Chondrocyte (in vitro differentiated cells): ENCODE measurements at places on chromosomes 12 and 14.
A peak's percentile ranks its signal among the peaks of the same experiment; 100 is the strongest.

DNA sequence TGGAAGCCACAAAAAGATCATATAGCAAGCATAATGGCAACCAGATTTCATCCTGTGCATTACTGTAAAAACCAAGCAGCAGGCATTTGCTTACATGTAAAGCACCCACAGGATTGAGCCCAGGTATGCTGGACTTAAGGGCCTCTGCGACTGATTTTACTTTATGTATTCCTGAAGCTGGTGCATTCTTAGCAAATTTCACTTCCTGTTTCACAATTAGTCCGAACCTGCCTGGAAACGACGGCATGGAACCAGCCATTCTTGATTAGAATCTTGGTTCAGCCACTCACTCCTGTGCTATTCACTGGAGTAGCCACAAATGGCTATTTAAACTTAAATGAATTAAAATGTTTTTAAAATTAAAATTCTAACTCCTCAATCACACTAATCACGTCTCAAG lies 239.2 kb downstream of the NUAK1 start:
- H3K36me3 ChIP-seq, result no peaks in the 10 kb centered on the region
- H3K27me3 ChIP-seq, result no peaks in the 10 kb centered on the region
- peaks cover 6% of the 10 kb centered on the region for H3K4me1 ChIP-seq
- no peak overlapping the region for H3K27ac ChIP-seq

DNA sequence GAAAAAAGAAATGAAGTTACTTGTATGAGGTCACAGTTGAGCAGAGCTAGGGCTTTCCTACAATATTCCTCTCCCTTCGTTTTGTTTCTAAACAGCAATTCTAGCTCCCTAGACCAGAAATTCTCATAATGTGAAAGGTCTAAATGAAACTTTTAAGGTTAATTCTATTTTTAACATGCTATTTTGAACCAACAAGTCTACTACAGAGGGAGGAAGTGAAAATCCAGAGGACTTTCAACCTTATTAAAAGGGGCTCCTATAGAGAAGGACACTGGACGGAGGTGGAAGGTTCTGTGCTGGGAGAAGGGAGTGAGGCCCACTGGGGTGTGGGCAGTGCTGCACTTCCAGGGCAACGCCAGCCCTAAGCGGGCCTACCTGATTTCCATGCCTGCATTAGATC lies 13.4 kb downstream of the GSG1 start:
- H3K36me3 ChIP-seq, result peaks cover under 1% of the 10 kb centered on the region
- no peaks in the 10 kb centered on the region for H3K27me3 ChIP-seq
- DNase-seq, result no peak
- H3K4me3 ChIP-seq, result no peak overlapping the region
- no peak overlapping the region for H3K27ac ChIP-seq

- H3K4me3 ChIP-seq, result no peak overlapping the region
- no peak for DNase-seq
- H3K4me1 ChIP-seq, result no peaks in the 10 kb centered on the region
- no peak overlapping the region for H3K27ac ChIP-seq
- H3K36me3 ChIP-seq, result peaks cover 1% of the 10 kb centered on the region
Observed at GRCh38 chr12:109625131-109625559, 51.6 kb downstream of the MVK start.

DNA sequence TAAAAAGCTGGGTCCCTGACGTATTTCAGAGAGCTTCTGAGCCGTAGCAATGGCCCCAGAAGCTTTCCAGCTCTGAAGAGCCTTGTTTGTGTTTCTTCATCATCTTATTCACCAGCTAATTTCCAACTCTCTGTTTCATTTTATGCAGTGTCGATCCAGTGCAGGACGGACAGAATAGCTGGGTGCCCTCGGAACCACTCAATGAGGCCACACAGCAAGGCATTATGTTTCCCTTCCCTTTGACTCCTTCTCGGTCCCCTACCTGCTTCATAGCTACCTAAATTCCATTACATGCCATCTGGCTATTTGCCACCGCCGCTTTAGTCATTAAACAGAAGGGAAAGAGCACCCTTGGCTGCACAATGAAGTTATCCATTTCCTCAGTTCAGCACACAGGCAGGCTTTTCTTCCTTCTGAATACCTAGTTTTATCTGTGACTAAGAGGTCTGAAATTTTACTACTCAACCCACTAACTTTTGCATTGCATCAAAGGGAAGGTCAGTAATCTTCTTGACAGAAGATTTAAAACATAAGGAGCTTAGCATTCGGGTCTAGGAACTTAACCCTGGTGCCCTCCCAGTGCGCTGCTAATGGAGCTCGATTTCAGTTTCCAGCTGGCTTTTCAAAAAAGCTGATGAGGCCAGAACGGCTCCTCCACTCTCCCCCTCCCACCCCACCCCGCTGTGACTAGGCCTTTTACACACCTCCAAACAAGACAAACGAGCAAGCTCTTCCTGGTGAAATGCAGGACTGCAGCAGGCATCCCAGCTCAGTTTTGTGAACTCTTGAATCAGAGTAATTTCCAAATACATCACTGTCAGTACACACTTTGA lies 176.8 kb downstream of the GXYLT1 start:
- H3K27me3 ChIP-seq, result no peaks in the 10 kb centered on the region
- DNase-seq, result no peak
- no peaks in the 10 kb centered on the region for H3K36me3 ChIP-seq
- no peak overlapping the region for H3K27ac ChIP-seq

- no peak for DNase-seq
- H3K36me3 ChIP-seq, result no peaks in the 10 kb centered on the region
- H3K4me3 ChIP-seq, result no peak overlapping the region
- H3K27ac ChIP-seq, result no peak overlapping the region
Observed at GRCh38 chr12:59317598-59317997, 278.2 kb upstream of the SLC16A7 start.

DNA sequence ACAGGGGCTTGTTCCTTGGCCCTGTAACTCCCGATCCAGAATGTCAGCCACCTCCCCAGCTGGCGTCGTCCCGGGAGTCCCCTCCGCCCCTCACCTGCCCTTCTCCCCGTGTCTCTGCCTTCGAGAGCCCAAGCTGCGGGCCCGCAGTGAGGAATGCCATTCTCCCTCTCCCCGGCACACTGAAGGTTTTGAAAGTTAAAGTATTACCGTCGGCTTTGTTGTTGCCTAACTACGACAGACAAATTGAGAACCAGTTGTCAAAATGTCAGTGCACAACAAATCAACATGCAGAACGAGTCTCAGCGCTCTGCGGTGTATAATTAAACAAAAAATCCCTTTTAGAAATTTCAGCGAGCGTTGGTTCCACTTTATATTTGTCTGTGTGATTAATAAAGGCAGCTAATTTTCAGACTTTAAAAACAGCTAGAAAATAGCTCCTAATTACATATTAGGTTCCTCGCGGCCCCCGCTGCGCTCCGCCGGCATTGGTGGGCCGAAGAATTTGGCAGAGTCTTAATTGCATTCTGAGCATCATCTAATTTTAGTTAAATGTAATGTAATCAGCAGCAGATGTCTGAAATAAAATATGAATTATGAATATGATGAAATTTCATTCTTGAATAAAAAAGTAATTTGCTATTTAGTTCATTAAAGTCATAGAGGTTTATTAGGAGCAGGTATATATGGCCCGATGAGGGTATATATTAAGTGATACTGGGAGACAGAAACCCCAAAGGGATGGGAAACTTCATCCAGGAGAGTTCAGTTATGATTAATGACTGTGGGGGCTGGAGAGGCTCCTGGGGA lies 40.3 kb downstream of the MVK start:
- H3K27ac ChIP-seq, result no peak overlapping the region
- no peaks in the 10 kb centered on the region for H3K36me3 ChIP-seq
- no peak overlapping the region for H3K4me3 ChIP-seq
- H3K27me3 ChIP-seq, result peaks cover 45% of the 10 kb centered on the region

DNA sequence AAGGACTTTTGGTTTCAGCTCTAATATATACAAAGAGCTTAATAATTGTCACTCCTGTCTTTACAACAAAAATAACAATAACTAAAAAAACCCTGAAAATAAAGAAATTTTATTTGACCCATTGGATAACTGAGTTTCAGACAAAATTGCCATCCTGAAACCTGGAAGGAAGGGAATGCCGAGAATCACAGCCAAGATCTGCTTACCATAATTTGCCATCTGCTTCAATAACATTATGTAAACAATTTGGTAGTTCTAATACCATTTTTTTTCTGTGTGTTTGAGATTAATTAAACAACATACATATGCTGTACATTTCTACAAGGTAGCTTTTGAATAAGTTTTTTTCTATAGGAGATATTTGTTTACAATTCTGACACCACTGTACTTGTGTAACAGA lies 596.3 kb upstream of the MGAT4C start:
- no peaks in the 10 kb centered on the region for H3K36me3 ChIP-seq
- H3K4me3 ChIP-seq, result no peak overlapping the region
- no peaks in the 10 kb centered on the region for H3K4me1 ChIP-seq
- H3K27me3 ChIP-seq, result peaks cover 8% of the 10 kb centered on the region

DNA sequence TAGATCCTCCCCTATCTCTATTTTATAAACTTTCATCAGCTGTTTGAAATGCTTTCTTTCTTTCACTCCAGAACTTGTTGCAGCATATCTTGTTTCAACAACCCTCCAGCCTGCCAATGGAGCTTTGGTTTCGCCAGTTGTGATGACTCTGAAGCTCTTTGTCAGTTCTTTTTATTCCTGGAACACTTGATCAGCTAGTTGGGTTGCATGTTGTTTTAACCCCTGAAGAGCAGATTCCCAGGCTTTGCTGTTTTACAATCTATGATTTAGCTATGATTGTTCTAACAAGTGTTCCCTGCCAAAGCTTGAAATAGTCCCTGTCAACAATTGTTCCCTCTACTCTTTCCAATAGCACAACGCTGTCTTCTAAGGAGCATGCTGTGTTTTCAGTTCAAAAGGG lies 50.6 kb upstream of the FUT8 start:
- H3K36me3 ChIP-seq, result no peaks in the 10 kb centered on the region
- no peak overlapping the region for H3K4me3 ChIP-seq
- H3K27ac ChIP-seq, result no peak overlapping the region
- DNase-seq, result no peak
- peaks cover 1% of the 10 kb centered on the region for H3K27me3 ChIP-seq

GRCh38 chr14:75025082-75025481 lies 22.4 kb downstream of the EIF2B2 start:
- H3K36me3 ChIP-seq, result peaks cover 25% of the 10 kb centered on the region
- DNase-seq, result no peak
- no peaks in the 10 kb centered on the region for H3K27me3 ChIP-seq
- no peak overlapping the region for H3K4me3 ChIP-seq
- no peak overlapping the region for H3K27ac ChIP-seq

DNA sequence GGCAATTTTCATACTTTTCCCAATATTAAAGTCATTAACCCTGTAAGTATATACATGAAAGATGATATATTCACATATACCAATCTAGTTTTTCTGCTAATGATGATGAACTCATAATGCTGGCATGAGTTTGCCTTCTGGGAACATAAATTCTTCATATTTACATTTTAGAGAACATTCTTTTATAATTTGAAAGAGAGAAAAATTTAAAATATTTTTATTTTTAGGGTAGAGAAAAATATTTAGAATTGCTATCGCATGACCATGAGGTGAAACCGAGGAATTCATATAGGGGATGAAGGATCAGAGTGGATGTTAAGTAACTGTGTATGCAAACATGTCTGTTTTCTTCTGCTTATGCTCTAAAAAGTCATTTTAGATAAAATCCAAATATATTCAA lies 825.3 kb upstream of the FLRT2 start:
- H3K27ac ChIP-seq, result no peak overlapping the region
- H3K4me3 ChIP-seq, result no peak overlapping the region
- DNase-seq, result no peak
- H3K36me3 ChIP-seq, result no peaks in the 10 kb centered on the region

DNA sequence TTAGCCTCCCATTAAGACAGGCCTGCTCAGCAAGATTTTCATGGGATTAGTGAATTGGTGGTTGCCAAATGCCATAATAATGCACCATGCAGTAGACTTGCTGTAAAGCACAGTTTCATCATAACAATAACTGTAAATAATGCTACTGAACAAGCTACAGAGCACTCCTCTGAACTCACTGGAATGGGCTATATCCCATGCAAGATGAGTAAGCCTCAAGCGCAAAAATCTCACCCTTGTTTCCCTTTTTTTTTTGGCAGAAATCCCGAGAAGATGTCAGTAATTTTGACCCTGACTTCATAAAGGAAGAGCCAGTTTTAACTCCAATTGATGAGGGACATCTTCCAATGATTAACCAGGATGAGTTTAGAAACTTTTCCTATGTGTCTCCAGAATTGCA lies 145.9 kb upstream of the HIF1A start:
- H3K4me3 ChIP-seq, result no peak overlapping the region
- peaks cover 87% of the 10 kb centered on the region for H3K4me1 ChIP-seq
- no peaks in the 10 kb centered on the region for H3K27me3 ChIP-seq
- H3K27ac ChIP-seq, result peak overlapping the region; percentile 57

GRCh38 chr14:106395456-106396050 lies 869.2 kb downstream of the TMEM121 start:
- no peaks in the 10 kb centered on the region for H3K4me1 ChIP-seq
- no peaks in the 10 kb centered on the region for H3K27me3 ChIP-seq
- DNase-seq, result no peak
- H3K27ac ChIP-seq, result no peak overlapping the region

GRCh38 chr12:113230315-113231234 lies 9.3 kb downstream of the TPCN1 start:
- H3K4me1 ChIP-seq, result peaks cover 62% of the 10 kb centered on the region
- DNase-seq, result no peak
- no peaks in the 10 kb centered on the region for H3K27me3 ChIP-seq
- H3K4me3 ChIP-seq, result no peak overlapping the region
- no peak overlapping the region for H3K27ac ChIP-seq

DNA sequence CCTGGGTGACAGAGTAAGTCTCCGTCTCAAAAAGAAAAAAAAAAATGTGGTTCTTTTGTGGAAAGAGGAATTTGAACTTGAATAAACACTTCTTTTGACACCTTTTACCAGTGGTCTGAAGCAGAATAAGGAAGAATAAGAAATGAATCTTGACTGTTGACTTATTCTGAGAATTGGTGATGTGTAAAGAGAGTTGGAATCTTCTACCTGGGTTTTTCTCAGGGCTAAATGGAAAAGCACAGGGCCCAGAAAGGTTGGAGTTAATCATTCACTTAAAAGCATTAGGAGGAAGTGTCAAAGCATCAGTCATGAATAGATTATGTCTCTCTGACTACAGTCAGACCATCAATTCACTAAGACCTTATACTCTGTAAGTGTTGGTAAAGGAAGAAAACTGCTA lies 13.9 kb downstream of the PNMA1 start:
- no peak for DNase-seq
- H3K27me3 ChIP-seq, result no peaks in the 10 kb centered on the region
- peaks cover 16% of the 10 kb centered on the region for H3K4me1 ChIP-seq
- no peak overlapping the region for H3K27ac ChIP-seq
- peaks cover 10% of the 10 kb centered on the region for H3K36me3 ChIP-seq

DNA sequence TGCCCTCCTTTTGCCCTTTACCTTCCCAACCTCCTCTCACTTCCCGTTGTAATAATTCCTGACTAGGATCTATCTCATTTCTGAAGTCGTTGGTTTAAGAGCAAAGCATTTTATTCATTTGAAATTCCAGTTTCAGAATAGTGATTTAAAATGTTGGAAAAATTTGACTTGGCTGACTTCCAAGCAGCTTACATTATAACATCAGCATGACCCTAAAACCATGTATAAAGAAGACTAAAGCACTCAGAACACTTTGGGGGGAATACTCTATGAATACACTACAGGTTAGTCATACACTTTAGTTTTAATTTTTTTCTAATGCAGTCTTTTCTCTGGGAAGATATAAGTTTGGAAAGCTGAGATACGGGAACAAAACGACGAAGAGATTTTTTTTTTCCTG lies 161.1 kb downstream of the BTG1 start:
- peak overlapping the region; percentile 7 for H3K27ac ChIP-seq
- peaks cover 48% of the 10 kb centered on the region for H3K4me1 ChIP-seq
- no peak for DNase-seq
- no peak overlapping the region for H3K4me3 ChIP-seq
